Midbrain (tissue), 1 donor: ENCODE measurements at places on chromosomes 3 and 15.

DNA sequence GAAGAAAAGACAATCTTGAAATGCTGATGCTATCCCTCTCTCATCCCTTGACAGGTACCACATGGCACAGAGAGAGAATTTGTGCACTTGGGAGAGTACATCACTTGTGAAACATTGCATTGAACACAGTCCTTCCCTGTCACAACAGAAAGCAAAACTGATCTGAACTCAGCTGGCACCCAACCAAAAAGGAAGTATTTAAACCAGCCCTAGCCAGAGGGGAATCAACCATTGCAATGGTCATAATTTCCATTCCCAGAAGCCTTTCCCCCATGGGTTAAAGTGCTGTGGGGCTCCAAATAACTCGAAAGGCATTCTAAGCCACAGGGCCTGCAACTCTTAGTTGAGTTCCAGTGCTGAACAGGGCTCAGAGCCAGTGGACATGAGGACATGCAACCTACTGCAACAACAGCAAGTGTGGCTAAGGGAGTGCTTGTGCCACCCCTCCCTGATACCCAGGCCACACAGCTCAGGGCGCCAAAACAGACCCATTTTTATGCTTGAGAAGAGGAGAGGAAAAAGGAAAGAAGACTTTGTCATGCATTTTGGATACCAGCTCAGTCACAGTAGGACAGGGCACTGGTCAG lies 530.8 kb upstream of the BCHE start:
- no peak for DNase-seq

- no peak for DNase-seq
These were observed 24.1 kb downstream of the KAT2B start for GRCh38 chr3:20064387-20064786.

DNA sequence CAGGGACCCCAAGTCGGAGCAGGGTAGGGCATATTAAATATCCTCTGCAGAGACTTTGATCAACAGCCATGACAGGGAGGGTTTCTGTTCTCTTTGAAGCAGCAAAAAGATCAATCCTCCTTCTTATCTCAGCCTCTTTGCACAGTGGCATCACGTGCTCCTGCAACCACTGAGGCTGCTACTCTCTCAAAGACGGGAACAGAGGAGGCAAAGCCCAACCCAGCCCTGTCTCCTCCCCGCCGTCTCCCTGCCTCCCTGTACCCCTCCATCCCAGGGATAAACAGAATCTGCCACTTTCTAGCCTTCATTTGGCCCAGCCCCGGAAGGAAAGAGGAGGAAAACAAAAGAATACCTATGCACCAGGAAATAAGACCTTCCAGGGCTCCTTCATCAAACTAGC lies 7.5 kb upstream of the TBC1D21 start:
- no peak for DNase-seq

DNA sequence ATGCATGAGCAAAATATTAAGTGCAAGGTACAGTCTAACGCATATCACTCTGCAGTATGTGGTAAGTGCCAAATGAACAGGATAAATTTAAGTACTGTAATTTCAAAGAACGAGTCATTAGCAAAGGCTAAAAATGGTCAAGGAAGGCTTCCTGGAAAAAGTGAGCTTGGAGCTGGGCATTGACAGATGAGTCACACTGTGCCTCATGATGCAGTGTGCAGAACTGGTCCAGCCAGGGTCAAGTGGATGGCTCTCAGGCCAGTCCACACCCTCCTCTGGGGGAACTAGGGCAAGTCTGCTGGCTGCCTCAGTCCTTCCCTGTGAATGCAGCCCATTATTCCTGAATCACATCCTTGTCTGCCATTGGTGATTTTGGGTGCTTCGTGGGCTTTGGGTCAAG lies 76.3 kb downstream of the CACNA1D start:
- no peak for DNase-seq

DNA sequence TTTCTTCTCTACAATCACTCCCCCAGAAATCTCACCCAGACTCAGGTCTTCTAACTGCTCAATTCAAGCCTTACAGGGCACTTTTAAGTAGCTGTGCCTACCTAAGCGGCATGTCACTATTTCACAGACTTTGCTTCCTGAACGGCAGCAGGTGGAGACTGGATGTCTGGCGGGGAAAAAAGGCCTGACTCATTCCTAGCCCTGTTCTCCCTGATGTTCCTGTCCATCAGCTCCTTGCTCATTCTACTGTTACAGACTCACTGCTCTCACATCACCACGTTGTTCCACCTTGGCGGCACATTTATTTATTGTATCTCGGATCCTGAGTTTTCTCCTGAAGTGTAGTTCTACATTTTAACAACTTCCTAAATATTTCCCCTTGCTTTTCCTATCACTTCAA lies 52.6 kb upstream of the ATP11B start:
- DNase-seq, result no peak

DNA sequence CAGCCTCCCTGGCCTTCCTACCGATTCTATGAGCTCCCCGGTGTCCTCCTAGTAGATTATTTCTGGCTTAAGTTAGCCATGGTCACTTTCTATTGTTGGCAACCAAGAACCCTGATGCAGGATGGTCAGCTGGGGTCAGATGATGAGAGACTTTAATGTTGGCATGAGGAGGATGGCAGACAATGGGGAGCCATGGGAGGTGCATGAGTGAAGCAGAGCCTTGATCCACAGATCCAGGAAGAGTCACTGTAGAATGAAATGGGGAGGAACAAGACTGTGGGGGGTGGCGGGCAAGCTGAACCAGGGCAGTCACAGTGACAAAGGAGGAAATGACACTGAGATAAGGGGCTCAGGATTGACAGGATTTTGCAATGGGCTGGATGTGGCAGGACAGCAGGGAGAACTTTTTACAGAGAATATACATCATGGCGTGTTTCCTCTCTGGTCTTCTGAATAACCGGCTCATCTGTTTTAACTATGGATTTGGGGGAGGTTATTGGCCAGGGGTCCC lies 60.9 kb downstream of the RPLP1 start:
- no peak for DNase-seq

DNA sequence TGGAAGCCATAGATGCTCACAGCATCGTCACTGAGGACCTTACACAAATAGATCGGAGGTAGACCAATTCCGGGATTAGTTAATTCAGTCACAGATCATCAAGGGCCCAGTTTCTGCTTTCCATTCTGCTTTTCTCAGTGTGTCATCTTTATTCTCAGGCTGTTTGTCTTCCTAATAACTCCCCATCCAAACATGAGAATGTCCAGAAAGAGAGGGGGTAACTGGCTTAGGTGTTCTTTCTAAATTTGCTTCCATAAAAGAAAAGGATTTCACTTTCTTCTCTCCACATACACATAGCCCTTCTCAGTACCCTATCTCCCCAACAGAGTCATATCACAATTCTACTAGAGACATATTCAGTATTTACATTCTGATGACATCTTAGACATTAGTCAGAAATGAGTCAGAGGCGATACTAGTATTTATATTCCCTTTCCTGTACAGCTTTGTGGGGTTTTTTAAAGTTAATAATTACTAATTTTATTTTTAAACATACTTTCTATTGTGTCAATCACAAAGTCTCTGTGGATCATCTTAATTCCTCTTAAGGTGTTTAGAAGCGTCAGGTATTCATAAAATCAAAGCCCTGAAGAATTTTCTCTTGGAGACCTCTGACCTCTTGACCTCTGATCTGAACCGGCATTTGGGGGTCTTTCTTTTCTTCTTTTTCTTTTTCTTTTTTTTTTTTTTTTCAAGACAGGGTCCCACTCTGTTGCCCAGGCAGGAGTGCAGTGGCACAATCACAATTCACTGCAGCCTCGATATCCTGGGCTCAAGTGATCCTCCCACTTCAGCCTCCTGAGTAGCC lies 24.3 kb upstream of the IL12A start:
- DNase-seq, result no peak

- no peak for DNase-seq
These were observed 18.9 kb downstream of the CCPG1 start for GRCh38 chr15:55389264-55389607.

GRCh38 chr3:193875601-193876321 lies 260.2 kb upstream of the HES1 start:
- DNase-seq, result no peak

- no peak for DNase-seq
These were observed 29.2 kb downstream of the USP4 start for GRCh38 chr3:49310677-49311076.

DNA sequence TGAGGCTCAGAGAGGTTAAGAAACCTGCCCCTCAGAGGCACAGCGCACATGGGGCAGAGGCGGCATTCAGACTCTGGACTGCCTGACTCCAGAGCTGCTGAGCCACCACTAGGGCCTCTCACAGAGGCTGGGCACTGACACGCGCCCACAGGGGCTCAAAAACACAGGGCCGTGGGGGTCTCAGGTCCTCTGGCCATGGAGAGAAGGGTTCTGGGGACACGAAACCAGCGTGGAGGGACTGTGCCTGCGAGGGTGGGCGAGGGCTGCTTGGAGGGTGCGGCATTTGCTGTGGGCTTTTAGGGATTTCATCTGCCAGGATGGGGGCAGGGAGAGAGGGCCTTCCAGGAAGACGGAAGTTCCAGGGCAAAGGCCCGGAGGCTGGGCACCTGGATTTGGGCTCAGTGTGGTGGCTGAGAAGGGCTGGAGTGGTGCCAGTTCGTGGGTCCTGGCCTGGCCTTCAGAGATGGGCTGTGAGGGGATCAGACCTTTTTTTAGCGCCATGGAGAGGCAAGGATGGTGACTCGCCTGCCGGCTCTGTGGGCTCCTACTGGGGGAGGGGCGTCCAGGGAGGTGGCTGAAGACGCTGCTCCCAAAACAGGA lies 69.6 kb downstream of the EFCAB12 start:
- DNase-seq, result no peak

GRCh38 chr3:198093112-198093679 lies 133.2 kb downstream of the LMLN start:
- no peak for DNase-seq

GRCh38 chr15:88864861-88865497 lies 30.4 kb downstream of the HAPLN3 start:
- no peak for DNase-seq

DNA sequence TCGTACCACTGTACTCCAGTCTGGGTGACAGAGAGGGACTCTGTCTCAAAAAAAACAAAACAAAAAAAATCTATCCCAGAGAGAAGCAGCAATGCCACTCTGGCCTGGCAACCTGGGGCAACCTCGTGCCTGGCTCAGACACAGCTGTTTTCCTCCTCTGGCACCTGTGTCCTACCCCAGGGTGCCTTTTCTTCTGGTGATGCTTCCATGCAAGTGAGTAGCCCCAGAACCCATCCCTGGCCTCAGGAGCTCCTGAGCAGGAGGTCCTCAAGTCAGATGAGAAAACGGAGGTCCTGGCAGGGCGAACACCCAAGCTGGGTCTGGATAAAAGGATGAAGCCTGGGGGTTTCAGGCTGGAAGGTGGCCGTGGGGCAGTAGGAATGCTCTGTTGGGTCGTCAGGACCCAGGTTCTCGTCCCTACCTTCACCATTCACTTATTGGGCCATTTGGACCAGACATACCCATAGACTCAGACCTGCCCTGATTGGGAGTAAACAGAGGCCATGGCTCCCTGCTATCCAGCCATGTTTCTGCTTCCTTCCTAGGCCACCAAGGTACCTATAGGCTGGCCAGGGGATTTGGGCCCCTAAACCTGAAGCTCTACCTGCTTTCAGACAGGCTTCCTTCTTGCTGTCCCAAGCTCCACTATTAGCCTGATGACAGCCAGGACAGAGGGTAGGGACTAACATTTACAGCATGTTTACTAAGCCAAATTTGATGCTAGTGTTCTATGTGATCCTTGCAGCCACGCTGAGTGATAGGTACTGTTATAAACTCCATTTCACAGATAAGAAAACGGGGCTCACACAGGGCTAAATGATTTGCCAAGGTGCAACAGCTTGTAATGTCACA lies 102.2 kb downstream of the DAPK2 start:
- DNase-seq, result no peak

DNA sequence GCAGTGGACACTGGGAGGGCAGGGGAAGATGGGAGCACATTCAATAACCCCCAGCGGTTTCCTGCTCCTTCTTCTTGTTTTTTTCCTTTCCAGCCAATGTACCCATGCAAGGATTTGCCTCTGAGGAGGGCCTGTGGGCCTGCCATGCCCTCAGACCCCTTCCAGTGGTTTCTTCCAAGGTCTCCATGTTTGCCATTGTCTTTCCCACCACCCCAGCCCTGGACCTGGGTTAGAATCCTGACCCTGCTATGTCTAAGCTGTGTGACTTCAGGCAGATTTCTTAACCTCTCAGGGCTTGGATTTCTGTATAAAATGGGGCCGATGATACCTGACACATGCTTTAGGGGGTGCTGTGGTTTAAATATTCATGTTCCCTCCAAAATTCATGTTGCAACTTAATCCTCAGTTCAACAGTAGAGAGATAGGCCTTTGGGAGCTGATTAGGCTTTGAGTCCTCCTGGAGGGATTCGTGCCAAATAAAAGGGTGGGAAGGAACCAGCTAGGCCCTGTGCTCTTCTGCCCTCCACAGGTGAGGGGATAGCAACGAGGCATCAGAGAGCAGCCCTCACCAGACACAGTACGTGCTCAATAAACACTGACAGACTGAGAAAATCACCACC lies 46.3 kb upstream of the FLNB start:
- DNase-seq, result no peak

DNA sequence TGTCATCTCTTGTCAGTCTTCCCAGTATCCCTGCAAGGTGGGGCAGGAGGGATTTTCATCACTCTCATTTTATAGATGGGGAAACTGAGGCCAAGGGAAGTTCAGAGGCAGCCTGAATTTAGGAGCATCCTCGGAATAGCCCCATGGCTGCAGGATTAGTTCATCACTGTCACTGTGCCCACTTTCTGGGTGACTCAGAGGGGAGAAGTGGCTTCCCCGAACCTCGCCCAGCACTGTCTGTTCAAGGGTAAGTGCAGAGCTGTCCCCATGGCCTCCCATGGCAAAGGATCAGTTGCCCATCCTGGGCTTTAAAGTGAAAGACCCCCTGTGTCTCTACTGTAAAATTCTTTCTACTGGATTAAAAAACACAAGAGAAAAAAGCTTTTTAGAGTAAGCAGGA lies 60.0 kb upstream of the SEC13 start:
- DNase-seq, result no peak

GRCh38 chr3:31448035-31448881 lies 84.5 kb upstream of the STT3B start:
- DNase-seq, result no peak

- no peak for DNase-seq
These were observed 88.8 kb upstream of the TSEN2 start for GRCh38 chr3:12395349-12396012.

GRCh38 chr3:123423806-123424205 lies 25.1 kb downstream of the ADCY5 start:
- DNase-seq, result no peak

DNA sequence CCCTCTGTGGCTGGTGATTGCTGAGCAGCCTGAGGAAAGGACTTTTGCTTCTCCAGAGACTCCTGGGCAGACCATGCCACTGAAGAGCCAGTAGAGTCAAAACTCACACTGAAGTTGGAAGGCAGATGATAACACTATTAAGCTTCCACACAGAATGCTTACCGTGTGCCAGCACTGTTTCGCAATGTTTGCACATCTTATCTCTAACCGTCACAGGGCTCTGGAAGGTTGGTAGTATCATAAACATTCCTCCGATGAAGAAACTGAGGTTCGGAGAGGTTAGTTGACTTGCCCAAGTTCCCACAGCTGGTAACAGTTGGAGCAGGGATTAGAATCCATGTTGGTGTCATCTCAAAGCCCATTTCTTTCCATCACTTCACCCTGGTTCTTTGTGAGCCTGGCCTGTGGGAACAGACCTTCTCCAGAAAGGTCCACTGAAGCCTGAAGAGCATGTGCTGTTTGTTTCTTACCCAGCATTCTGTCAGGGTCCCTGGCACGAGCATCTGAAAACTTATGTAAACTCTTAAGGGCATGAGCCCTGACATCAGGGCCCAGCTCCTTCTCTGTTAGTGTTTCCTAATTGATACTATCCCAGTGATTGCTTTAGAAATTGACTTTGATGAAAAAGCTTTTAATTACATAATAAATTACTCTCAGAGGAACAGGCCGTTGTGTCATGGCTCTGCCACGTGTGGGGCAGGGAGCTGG lies 77.0 kb upstream of the PRR23C start:
- DNase-seq, result no peak

GRCh38 chr3:150222691-150223489 lies 185.2 kb upstream of the TSC22D2 start:
- no peak for DNase-seq
